ENCODE measurements at places on chromosomes 3 and 15.

DNA sequence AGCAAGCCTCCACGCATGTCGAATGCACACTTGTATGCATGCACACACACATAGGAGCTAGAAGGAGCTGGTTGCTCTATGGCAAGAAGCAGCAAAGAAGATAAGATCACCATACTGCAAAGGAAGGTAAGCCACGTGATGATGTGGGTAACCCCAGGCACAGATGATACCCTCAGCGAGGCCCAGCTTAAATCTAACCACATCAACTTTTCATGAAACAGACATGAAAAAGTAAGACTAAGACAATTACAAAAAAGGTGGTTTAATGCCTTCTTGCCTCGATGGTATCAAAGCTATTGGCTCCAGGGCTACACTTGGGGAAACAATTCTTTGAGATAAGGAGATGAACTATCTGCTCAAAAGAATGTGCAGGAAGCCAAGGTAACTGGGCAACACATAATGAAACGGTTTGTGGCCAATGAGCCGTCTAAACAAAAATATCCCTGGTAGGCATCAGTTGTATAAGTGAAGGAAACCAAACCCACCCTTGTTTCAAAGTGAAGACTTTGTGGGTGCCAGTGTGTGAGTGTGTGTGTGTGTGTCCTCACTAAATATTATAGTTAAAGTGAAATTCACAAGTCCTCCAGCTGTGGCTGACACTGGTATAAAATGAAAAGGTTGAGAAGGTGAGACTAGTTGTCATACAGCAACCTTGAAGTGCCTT is 365.7 kb upstream of the ICE2 start:
- DNase-seq: peak; percentile 66

DNA sequence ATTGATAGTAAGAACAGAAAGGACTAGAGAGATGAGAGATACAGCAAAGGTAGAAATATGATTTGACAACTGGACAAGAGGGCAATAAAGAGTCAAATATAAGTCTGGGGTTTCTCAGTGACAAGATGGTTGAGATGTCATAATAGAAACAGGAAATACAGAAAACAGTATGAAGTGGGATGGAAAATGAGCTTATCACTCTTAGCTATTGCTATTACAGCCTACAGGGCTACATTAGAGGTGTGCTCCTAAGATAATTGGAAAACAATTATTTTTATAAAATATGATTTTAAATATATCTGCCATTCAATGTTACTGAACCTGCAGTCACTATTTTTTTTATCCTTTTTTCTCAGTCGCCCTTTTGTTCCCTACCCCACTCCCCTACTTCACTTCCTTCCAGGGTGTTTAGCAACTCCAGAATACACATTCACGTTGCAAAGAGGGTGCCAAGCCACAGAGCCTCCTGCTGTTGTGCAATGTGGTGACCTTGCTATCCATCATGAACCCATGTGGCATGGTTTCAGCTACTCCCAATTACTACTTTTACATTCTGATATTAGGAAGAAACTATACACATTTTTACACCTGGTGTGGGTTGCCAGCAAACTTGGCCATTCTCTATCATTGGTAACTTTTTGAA is 6.0 kb downstream of the NRG4 start:
- no peak for DNase-seq

DNA sequence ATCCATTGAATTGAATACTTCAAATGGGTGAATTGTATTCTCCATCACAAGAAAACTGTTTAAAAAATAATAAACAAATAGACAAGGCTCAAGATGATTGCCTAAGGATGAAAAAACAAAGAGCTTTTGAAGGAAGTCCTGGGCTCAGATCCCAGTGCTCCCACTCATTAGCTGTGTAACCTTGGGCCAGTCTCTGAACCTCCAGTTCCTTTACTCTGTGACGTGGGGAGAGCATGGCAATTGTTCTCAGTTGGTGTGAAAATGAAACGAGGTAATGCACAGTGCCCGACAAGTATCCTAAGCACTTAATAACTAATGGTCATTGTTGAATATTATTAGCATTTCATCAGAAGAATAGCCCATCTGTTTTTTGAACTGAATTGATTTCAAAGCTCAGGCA is 40.7 kb downstream of the TNIK start:
- DNase-seq: no peak

- DNase-seq: no peak
These were observed 1.1 kb downstream of the STAC start for GRCh38 chr3:36381311-36381956.

DNA sequence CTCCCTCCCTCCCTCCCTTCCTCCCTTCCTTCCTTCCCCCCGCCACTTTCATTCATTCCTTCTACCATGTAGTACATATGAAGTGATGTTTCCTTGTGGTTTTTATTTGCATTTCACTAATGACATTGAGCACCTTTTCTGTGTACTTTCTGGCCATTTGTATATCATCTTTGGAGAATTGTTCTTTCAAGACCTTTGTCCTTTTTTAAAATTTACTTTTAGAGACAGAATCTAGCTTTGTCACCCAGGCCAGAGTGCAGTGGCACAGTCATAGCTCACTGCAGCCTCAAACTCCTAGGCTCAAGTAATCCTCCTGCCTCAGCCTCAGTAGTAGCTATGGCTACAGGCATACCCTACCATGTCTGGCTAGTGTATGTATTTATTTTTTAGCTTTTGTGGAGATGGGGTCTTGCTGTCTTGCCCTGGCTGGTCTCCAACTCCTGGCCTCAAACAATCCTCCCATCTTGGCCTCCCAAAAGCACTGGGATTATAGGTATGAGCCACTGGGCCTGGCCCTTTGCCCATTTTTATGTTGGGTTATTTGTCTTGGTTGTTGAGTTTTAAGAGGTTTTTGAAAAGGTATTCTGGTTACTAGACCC is 42.0 kb upstream of the CTDSPL2 start:
- no peak for DNase-seq

DNA sequence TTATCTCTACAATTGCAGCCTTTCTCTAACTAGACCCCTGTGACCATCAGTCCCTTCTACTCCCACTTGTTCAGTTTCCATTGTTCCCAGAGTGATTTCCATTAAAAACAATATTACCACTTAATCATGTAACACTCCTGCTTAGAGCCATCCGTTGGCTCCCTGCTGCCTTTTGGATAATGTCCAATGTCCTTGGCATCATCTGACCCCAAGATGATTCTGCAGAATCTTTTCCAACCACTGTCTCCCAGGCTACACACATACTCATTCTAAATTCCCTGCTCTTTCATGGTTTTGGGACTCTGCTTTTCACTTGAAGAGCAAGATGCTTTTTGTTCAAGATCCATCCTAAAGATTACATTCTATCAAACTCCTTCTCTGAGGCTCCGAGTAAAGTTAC is 7.1 kb downstream of the KCNH8 start:
- DNase-seq: no peak

DNA sequence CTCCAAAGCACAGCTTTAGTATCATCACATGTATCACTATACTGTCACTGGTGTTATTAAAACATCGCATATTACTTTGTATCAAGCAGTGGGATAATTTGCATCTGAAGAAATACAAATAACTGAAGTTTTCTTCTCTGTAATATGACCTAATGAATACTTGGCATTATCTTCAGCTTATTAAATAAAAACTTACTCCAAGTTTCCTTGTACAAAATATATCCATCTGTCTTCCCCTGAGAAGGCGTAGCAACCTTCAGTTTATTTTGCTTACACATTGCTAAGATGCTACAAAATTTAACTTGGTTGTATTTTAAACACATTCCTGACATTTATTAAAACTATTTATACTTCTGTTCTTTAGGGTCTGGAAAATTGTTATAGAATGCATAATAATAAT is 13.7 kb downstream of the FGF7 start:
- no peak for DNase-seq

DNA sequence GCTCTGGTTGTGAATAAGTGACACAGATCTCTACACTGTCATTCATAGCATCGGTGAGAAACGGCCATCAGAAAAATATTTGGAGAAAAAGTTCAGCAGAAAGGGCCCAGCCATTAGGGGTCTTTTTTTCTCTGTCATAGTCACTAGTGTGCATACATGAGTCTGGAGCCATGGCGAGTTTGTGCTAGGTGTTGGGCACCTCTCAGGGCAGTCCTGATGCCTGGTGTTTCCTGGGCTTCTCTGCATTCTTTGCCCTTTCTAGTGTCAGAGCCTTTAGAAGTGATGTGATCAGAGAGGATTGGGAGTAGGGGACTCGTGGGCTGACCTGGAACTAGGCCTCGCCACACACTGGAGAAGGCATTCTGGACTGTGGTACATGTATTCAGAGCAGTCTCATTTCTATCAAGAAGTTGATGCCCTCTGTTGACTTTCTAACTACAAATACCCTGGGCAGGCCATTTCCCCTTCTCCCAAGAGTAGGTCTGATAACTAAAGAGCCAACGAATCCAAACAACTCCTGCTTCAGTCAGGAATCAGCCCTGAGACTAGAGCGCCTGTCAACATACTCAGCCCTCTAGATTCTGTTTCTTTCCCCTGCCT is 1.6 kb downstream of the KY start:
- no peak for DNase-seq

- DNase-seq: no peak
These were observed 92.9 kb downstream of the THRB start for GRCh38 chr3:24401811-24402185.

GRCh38 chr3:194446172-194446571 is 40.6 kb downstream of the ATP13A3 start:
- DNase-seq: no peak

- no peak for DNase-seq
These were observed 11.2 kb downstream of the BOC start for GRCh38 chr3:113222451-113223086.

GRCh38 chr3:8444883-8445282 is 56.7 kb upstream of the LMCD1 start:
- no peak for DNase-seq

DNA sequence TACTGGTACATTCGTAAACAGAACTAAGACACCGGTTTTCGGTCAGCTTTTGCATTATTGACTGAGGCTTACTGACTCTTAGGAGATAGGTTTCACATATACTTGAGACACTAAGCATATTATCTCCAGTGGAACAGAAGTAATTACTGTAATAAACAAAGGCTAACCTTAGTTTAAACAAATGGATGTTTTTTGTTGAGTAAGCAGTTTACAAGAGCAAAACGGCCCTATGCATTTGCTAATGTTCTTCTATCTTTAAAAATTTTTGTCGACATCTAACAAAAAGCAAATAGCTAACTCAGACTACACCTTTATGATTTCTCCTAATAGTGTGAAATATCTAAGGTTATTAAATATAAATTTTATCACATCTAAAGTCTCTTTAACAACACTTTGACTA is 664.5 kb downstream of the ROBO1 start:
- DNase-seq: no peak

DNA sequence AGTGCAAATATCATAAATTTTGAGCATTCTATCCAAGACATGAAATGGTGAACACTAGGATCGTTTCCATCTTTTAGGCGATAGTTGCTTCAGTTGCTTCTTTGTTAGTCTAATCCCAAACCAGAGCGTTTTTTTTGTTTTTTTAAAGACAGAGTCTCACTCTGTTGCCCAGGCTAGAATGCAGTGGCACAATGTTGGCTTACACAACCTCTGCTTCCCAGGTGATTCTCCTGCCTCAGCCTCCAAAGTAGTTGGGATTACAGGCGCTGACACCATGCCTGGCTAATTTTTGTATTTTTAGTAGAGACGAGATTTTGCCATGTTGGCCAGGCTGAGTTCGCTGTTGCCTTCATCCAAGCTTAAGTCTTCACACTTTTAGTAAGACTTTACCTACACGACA is 265.3 kb downstream of the SHQ1 start:
- no peak for DNase-seq

DNA sequence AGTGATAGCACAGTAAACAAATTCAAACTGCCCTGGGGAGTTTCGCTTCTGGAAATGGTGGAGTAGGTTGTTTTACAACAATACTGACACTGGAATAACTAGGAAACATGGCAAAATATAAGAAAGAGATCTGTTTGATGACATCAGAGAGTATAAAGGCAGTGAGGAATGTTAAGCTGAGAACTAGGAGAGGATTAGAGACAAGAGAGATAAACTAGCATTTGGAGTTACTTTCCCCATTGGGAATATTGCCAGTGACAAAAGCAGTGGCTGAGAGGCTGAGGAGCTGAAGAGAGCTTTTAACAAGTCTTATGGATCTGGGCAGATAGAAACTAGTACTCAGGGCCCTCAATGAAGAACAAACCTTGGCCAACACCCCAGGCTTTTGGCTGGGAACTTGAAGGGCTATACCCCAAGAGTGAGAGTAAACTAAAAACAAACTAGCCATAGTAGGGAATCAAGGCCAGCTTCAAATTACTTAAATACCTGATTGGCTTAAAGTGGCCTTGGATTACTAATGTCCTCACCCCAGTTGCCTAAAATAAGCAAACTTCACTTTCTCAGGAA is 280.4 kb downstream of the KLF13 start:
- no peak for DNase-seq

DNA sequence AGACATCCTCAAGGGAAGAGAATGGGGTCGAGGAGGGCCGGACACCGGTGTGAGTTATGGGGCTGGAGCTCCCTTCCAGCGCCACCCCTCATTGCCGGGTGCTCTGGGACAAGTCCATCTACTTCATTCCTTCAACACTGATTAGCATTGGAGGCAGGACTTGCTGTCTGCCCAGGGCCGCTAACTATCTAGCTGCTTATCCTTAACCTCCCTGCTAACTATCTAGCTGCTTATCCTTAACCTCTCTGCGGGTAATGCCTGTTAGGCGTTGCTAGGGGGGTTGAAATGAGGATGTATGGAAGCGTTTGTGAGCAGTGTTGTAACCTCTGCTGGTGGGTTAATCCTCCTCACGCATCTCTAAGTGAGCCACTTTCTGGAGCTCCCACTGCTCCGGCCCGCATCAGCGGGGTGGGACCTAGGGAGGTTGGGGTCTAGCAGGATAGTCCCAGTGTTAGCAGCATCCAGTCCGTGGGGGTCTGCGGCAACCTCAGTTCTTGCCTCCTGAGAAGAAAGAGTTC is 10.9 kb upstream of the CHAC1 start:
- no peak for DNase-seq

Measured in activated T-cell treated with anti-CD3 and anti-CD28 coated beads, Interleukin-2, amount 50 U/mL, for 72 hours (primary cell).